ENCODE measurements at places on chromosomes 1 and 21.

DNA sequence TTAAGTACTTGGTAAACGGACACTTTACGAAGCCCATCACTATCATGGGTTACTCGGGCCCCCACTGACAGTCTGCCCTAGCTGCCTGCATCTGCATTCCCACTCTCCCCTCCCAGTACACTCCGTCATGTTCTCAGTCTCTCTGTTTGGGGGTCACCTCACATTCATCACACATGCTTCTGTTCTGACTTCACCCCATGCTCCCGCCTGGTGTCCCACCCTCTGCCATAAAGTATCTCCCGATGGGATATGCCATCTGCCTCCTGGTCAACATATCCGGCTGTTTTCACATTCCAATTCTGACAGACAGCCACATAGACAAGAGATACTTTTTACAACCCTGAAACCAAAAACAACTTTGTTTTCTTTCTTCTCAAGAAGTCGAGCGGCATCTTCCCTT is 1.0 kb downstream of the OLFML2B start:
- no peak for DNase-seq

DNA sequence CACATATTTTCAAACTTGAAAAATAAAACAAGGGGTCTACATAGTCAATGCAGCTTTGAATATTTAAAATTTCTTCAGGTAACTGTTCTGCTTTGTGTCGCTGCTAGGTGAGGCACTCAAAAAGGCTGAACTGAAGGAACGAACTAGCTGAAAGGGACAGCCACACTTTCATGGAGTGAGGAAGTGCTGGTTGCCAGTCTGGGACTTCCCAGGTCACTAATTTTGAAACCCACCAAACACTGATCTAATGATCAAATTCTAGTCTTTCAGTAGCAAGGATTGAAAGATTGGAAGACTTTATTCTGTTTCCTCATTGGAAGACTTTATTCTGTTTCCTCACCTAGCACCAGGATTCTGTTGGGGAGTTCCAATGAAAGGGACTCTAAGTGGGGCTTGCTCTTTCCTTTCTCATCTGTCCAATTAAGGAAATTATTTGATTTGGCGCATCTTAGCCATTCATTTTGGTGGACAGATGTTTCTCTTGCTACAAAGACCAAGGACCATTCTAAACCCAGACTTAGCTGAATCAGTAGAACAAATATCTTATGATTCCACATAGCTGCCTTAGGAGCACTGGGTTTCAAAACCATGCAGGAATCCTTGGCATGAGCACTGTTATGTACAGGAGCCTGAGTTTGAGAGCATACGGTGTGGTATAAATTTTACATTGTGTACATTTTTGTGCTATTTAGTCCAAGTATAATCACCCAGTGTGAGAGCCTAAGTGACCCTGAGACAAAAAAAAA is 10.9 kb upstream of the ARID1A start:
- DNase-seq, result no peak

GRCh38 chr1:17162941-17163340 is 42.0 kb upstream of the PADI1 start:
- DNase-seq, result no peak

GRCh38 chr1:46937270-46937669 is 4.0 kb downstream of the CYP4A11 start:
- DNase-seq, result no peak

GRCh38 chr21:41478319-41479177 is 29.4 kb downstream of the TMPRSS2 start:
- no peak for DNase-seq

- DNase-seq, result no peak
These were observed 10.2 kb downstream of the COQ8A start for GRCh38 chr1:226950316-226950715.

GRCh38 chr1:227102056-227102455 is 162.0 kb downstream of the COQ8A start:
- DNase-seq, result no peak

DNA sequence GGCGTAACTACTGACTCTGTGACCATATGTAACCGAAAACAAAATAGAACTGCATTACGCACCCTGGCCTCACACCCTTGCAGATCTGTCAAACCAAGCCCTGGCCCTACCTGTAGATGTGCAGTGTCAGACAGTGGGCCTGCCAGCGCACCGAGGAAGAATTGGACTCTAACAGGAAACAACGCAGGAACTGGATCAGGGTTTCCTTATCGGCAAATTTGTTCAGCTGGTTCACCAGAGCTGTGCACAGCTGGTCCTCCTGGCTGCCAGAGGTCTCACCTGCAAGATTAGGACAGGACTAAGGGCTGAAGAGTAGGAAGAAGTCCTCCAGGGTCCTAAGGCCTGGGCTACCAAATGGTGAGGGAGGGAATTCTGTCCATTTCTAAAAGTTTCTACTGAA is 90.0 kb downstream of the UBR4 start:
- DNase-seq, result no peak

DNA sequence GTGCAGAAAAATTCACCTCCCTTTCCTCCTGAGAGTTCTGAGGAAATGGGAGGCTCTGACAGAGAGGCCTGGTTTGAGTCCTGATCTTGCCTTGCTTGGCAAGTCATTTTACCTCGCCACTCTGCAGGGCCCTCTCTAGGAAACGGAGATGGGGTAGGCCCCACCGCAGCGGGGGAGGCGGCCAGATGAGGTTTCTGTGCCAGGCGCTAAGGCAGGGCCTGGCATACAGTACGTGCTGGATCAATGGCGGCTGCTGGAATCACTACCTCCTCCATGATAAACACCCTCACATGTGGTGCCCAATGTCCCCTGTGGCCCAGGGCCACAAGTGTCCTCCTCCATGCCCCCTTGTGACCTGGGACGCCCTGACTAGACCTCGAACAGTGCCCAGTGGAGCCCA is 499 bp upstream of the PLEKHG5 start:
- DNase-seq, result no peak

GRCh38 chr1:171166361-171166760 is 18.7 kb upstream of the FMO2 start:
- DNase-seq, result no peak

DNA sequence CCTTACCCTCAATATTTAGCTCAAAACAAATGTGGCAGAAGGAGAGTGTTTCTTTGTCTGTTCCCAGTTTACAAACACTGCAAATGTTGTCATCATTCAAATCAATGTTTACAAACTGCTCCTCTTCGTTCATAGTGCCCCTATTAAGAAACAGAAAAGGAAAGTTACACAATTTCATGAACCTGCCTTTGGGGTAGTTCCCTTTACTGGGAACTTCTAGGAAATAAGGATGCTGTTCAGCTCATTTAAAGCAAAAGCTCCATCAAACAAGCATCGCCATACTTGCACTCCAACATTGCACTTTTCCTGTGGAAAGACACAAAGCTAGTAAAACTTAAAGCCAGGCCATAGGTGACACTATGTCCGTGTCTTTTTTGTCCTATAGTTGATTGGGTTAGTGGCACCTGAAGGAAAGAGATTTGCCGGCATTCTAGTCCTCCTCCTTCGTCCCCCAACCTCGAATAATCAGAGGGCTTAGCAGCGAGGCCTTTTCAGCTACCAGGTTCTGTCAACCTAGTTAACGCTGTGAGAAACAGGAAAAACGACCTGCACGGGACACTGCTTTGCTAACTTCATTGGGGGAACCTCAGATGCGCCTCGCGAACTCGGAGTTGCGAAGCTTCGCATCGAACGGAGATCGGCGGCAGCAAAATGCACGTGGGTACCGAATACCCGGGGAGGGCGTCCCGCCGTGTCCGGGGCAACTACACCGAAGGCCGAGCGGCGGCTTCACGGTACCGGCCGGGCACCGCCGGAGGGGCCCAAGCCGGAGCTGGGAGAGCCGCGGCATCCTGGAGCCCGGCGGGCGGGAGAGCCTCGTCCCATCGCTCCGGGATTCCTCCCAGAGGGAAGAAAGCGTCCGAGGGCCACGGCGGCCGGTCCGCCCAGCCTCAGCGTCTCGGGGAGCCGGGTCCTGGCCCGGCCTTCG is 706 bp downstream of the C21orf91 start:
- DNase-seq, result peak; percentile 26

- DNase-seq, result no peak
These were observed 330.7 kb downstream of the SMYD3 start for GRCh38 chr1:246176126-246177024.

DNA sequence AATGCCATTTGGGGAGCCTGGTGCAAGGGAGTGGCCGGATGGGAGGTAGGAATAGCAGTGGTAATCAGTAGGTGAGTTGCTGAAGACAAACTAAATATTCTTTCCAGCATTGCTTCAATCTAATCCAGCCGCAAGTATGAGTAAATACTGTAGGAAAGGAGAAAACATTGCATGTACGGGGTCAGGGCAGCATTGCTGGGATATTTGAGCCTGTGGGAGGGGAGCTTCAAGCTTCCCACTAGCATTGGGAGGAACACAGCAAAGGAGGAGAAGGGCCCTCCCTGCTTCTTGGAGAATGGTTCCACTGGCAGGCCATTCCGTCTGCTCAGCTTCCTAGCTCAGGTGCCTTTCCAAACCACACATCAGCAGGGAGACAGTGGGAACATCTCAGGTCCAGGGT is 15.2 kb downstream of the CAPN2 start:
- no peak for DNase-seq

- DNase-seq, result no peak
These were observed 8.8 kb upstream of the TTC34 start for GRCh38 chr1:2810281-2810680.

DNA sequence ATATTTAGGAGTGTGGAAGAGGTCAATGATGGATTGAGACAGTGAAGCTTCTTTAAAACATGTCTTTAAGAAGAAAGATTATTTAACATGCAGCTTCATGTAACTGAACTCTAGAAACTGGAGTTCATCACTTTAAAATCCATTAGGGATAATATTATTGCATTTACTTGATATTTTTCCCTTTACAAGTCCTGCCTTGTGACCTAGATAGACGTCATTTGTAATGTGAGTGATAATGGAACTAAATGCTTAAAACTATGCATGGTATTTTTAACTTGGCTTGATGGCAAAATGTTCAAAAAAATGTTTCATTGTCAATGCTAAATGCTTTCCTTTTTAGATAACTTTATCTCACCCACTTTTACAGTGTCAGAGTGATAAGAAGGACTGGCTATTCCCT is 723.7 kb downstream of the RWDD3 start:
- DNase-seq, result no peak

DNA sequence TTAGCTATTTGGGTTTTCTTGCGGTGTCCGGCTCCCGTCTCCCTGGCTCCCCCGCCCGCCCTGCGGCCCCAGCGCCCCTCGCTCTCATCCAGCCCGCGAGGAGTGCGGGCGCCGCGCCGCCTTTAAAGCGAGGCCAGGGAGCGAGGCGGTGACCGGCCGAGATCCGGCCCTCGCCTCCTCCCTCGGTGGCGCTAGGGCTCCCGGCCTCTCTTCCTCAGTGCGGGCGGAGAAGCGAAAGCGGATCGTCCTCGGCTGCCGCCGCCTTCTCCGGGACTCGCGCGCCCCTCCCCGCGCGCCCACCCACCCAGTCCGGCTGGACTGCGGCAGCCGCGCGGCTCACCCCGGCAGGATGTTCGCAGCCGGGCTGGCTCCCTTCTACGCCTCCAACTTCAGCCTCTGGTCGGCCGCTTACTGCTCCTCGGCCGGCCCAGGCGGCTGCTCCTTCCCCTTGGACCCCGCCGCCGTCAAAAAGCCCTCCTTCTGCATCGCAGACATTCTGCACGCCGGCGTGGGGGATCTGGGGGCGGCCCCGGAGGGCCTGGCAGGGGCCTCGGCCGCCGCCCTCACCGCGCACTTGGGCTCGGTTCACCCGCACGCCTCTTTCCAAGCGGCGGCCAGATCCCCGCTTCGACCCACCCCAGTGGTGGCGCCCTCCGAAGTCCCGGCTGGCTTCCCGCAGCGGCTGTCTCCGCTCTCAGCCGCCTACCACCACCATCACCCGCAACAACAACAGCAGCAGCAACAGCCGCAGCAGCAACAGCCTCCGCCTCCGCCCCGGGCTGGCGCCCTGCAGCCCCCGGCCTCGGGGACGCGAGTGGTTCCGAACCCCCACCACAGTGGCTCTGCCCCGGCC is 492 bp downstream of the HLX start:
- peak; percentile 12 for DNase-seq

GRCh38 chr1:214637722-214638458 is 34.9 kb downstream of the CENPF start:
- DNase-seq, result peak; percentile 1

DNA sequence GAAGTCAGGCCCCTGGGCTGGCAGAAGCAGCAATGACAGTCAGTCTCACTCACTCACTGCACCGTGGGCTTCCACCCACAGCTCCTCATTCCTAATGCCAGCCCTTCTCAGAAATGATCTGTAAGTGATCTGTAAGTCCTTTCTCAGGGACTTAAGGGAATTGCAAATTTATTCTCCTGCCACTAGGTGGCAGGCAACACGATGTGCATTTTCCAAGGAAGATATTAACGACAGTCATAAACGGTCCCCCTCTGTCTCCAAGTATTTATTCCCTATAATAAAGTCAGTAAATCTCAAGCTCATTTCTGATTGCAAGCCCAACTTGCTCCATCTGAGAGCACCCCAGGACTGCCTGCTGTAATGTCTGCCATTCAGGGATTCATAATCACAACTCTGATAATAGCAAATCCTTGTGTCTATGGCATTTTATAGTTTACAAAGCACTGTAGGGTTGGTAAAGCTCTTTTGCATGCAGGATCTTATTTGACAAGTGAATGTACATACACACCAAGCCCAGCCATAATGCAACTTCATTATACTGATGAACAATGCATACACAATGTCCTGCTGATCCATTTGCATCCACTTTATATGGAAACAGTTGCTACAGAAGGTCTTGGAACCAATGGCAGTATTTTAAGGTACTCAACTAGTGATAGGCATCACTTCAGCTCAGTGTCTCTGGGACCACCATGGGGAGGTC is 380.5 kb upstream of the CAMK1G start:
- DNase-seq, result peak; percentile 47

GRCh38 chr1:116989835-116990234 is 11.7 kb upstream of the CD101 start:
- DNase-seq, result no peak

- DNase-seq, result no peak
These were observed 24.3 kb upstream of the PPP1R15B start for GRCh38 chr1:204435872-204436271.

DNA sequence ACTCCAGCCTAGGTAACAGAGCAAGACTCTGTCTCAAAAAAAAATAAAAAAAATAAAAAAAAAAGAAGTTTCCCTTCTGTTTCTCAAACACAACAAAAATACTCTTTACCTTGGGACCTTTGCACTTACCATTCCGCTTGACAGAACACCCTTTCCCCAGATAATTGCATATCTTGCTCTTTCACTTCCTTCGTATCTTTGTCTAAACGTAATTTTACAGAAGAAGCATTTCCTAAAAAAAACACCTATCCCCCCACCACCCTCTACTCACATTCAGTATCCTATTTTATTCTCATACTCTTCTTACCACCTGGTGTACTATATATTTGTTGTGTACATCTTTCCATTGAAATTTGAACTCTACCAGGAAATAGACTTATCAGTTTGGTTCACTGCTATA is 32.7 kb downstream of the ASH1L start:
- no peak for DNase-seq

- DNase-seq, result no peak
These were observed 52.4 kb downstream of the ARHGEF10L start for GRCh38 chr1:17591814-17592430.

- no peak for DNase-seq
These were observed 81.7 kb downstream of the SSBP3 start for GRCh38 chr1:54324251-54325140.
